ENCODE measurements at places on chromosomes 5 and 9.

- DNase-seq: no peak
Measured at GRCh38 chr5:165397516-165397915, 1892.1 kb downstream of the MAT2B start.

- DNase-seq: no peak
Measured at GRCh38 chr5:119630752-119631440, 1.5 kb downstream of the FAM170A start.

DNA sequence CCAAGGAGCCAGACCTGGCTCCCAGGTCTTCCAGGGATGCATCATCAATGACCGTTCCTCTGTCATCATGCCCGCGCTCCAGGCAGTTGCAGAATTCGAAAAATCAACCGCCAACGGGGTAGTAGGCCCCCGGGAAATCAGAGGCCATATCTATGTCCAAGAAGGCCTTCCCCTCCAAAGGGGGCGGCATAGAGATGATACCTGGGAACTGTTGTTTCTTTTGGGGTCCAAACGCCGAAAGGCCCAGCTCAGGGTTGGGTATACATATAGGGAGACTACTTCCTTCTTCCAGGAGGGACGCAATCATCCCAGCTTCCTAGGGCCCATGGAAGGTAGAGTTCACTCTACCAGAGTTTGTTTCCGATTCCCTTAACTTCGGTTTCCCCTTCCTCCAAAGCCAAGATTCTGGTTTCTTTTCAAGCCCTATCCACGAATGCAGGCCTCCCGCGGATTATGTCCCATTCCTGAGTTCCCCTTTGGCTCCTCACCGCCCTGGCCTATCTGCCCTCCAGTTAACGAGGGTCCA lies 754 bp downstream of the DCAF12 start:
- no peak for DNase-seq

DNA sequence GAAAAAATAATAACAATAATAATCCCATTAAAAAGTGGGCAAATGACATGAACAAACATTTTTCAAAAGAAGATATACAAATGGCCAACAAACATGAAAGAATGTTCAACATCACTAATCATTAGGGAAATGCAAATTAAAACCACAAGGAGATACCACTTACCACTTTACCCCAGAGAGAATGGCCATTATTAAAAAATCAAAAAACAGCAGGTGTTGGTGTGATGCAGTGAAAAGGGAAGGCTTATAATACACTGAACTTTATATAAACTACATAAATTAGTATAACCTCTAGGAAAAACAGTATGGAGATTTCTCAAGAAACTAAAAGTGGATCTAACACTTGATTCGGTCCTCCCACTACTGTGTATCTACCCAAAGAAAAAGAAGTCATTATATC lies 81.9 kb downstream of the DROSHA start:
- no peak for DNase-seq

GRCh38 chr5:157924931-157925729 lies 66.2 kb upstream of the CLINT1 start:
- no peak for DNase-seq

DNA sequence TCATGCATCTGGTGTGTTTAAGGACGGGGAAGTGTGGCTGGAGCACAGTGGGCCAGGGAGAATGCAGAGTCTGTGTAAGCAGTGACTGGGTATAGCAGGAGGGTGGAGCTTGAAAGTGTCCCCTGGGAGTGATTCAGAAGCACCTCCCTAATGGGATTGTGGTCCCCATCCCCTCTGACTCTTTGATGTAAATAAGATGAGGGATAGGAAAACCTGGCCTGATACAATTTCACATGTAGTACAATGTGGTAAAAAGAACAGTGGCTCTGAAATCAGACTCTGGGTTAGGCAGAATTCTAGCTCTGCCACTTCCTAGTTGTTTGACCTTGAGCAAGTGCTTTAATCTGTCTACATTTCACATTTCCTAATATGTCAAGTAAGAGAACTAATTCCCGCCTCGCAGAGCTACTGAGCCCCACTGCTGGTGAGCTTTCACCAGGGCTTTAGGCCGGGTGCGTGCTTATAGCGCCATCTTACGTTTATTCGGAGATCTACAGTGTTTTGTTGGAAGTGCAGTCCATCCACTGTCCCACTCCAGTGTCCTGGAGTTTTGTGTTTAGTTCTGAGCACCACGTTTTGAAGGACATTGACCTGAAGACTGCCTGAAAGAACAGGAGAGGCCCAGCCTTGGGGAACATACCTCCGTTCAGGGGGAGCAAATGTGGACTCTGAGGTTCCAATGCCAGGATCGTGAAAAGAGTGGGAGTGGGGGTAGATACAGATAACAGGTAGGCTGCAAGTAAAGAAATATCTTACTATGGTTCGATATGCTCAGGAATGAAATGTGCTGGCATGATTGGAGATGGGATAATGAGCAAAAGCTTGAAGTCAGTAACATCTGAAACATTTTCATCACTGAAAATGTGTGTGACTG lies 51.2 kb upstream of the TESK1 start:
- no peak for DNase-seq

- no peak for DNase-seq
Measured at GRCh38 chr9:15377625-15378540, 44.8 kb upstream of the SNAPC3 start.

- DNase-seq: no peak
Measured at GRCh38 chr9:3608011-3608410, 82.2 kb upstream of the RFX3 start.

DNA sequence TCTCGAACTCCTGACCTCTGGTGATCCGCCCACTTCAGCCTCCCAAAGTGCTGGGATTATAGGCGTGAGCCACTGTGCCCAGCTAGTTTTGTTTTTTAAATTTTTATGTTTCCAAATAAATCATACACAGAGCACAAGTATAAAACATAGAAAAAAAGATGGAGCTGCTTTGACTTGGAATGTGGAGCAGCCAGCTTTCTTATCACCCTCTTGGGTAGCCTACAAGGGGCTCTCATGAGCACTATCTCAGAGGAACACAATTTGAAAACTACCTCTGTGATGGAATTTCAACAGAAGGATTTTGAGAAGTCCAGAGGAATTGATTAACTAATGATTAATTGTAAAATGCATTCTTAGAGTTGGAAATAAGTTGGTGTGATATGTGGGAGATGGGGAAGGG lies 45.9 kb downstream of the NSD1 start:
- no peak for DNase-seq

- DNase-seq: no peak
Measured at GRCh38 chr9:94948567-94949235, 222.2 kb downstream of the AOPEP start.

- no peak for DNase-seq
Measured at GRCh38 chr5:78845470-78845869, 139.6 kb downstream of the ARSB start.

GRCh38 chr5:32753051-32753450 lies 41.9 kb downstream of the NPR3 start:
- DNase-seq: no peak

- DNase-seq: no peak
Measured at GRCh38 chr5:141941779-141942178, 16.2 kb downstream of the PCDH12 start.

DNA sequence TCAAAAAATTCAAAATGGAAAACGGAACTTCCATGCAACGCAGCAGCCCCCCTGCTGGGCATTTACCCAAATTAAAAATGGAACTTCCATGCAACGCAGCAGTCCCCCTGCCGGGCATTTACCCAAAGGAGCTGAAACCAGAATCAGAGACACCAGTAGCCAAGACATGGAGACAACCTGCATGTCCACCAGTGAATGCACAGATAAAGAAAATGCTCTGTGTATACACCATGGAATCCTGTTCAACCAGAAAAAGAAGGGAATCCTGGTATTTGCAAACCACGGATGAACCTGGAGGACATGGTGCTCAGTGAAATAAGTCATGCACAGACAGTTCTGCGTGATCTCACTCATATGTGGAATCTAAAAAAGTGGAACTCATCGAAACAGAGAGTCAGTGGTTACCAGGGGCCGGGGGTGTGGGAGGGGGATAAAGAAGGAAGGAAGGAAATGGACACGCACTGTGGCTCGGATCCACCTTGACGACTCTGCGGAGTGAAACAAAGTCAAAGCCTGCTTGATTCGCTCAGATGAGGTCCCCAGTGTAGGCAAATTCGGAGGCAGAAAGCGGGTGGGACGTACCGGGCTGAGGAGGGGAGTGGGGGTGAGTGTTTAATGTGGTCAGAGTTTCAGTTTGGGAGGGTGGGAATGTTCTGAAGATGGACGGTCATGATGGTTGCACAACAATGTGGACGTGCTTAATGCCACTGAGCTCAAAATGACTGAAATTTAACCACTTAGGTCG lies 40.2 kb upstream of the EXOC3 start:
- DNase-seq: peak; percentile 62

- no peak for DNase-seq
Measured at GRCh38 chr5:95261437-95262175, 23.3 kb downstream of the MCTP1 start.

GRCh38 chr9:81558091-81558830 lies 131.1 kb downstream of the TLE1 start:
- DNase-seq: no peak

DNA sequence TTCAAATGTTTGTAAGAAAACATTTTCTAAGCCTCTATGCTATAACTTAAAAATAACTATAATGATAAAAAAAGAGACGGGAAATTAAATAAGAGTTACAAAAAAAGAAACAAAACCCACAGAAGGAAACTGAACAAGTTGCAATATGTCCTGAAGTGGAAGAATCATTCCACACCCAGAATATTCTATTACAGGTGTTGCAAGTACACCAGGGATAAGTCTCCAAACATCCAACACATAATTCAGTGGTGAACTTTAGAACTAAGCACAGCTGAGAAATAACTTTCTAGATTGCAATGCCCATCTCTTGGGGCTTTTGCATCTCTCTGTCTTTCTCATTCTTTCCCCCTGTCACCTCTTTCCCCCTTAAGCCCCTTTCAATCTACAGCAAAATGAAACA lies 325.2 kb downstream of the BRINP1 start:
- DNase-seq: no peak

DNA sequence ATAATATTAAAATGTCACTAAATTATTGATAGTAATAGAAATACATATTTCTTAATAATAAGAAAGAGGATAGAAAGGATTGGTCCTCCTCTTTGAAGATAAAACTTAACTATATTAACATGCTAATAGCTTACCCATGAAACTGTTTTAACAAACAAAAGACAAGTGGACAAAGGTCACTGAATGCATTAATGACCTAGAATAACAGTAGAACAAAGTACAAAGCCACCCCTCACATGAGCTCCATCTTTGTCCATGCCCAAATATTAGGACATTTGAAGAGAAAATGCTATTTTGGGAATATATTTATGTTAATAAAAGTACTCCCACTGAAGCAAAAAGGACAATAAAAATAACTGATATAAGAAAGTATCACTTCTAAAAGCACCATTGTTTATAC lies 34.1 kb upstream of the SLC22A5 start:
- no peak for DNase-seq

- no peak for DNase-seq
Measured at GRCh38 chr5:112640546-112640945, 97.1 kb upstream of the APC start.

- DNase-seq: no peak
Measured at GRCh38 chr5:123398058-123398733, 25.0 kb downstream of the CEP120 start.

GRCh38 chr9:91868732-91869391 lies 81.2 kb downstream of the ROR2 start:
- DNase-seq: no peak

DNA sequence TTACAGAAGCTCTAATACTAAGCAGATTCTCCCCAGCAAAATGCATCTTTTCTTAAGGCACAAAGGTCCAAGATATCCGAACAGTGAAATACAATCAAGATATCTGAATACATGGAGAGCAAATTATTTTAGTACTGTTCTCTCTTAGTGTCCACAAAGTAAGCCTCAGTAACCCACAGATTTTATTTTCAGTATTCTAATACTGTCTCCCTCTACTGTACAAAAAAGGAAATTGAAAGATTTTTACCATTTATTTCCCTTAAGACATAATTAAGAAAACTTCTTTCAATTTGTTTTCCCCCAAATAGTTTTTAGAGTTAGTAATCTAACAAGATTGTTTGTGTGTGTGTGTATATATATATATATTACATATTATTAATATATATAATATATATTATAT lies 24.7 kb upstream of the NOL6 start:
- DNase-seq: no peak

DNA sequence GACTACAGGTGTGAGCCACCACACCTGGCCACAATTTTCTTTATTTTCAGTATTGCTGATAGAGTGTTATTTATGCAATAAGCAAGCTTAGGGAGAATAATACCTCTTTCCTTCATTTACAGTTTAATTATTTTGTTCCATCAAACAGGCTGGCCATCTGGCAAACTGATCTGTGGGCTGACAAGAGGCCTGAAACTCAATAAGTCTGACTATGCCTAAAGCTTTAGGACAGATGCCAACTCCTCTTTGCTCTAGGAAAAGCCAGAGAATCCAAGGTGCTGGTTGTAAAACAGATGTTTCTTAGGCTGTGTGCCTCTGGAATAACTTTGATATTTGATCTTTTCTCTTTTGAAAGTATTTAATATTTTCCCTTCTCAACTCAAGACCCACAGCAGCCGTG lies 98.4 kb downstream of the TARS1 start:
- DNase-seq: no peak

- DNase-seq: no peak
Measured at GRCh38 chr5:82766206-82766605, 311.0 kb downstream of the TMEM167A start.

DNA sequence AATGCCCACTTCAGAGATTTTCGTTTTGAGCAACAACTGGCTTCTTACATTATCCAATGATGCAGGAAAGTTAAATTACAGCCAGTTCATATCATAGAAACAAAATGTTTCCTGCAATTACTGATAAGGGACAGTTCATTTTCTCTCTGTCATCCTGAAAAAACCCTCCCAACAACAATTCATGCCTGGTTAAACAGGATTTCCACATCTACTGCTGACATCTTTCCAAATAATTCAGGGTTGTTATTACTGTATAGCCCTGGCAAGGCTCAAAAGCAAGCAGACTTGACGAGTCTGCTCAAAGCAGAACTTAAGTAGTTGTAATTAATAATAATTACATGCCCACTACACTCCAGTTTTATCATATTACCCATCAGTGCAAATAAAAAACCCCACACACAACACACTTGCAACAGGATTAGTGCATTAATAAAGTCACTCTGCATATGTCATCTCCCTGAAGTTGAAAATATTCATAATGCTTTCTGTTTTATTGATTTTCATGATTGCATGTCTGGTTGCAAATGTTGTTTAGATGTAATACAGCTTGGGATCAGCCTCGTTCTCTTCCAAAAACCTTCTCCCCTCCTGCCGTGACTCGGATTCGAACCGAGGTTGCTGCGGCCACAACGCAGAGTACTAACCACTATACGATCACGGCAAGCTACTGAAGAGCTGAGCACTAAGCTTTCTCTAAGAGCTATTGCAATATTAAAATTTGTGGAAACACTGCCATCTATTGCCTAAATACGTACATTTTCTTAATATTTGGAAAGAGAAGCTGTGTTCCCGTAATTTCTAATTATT lies 119.6 kb upstream of the NFIB start:
- no peak for DNase-seq

DNA sequence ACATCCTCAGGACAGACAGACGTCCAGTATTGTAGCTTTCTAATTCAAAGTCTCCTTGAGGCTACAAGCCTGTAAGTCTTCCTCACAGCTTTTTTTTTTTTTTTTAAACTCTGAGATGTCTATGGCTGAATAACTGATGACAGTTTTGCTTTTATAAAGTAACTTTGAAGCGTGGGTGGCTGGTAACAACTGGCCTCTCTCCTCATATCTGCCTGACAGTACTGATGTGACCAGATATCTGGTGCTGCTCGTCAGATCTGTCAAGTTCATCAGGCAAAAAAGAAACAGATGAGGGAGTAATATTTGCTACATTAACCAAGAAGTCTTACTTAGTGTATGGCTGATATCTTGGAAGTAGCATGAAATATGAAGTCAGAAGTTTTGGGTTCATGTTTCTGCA lies 72.6 kb downstream of the GDNF start:
- DNase-seq: no peak
